Activated T-helper 1 cell treated with anti-CD3 and anti-CD28 coated beads, Interleukin-12 subunit alpha, Interleukin-12 subunit beta, Interleukin-2, Interleukin-4 antibody, amounts not matched to agents 30 ng/mL and 10 ng/mL and 1 ng/mL, durations not matched to agents 14 hours and 24 hours and 36 hours (primary cell): ENCODE measurements at places on chromosomes 11 and 22. TPM values are rescaled to one million over a fixed set of nuclear protein-coding genes. Genes with fewer than 3 reads are reported as not detected.

POTEH gene
- total RNA-seq: not detected in 2 replicates

GRCh38 chr11:47398011-47398410, 10.4 kb upstream of the SLC39A13 start:
- no peak for DNase-seq
- peaks cover 22% of the 10 kb centered on the region for H3K4me1 ChIP-seq

GRCh38 chr11:101870510-101870909, 44.3 kb upstream of the CEP126 start:
- no peak overlapping the region for H3K27ac ChIP-seq
- H3K4me3 ChIP-seq: no peak overlapping the region
- H3K4me1 ChIP-seq: no peaks in the 10 kb centered on the region
- DNase-seq: no peak

DNA sequence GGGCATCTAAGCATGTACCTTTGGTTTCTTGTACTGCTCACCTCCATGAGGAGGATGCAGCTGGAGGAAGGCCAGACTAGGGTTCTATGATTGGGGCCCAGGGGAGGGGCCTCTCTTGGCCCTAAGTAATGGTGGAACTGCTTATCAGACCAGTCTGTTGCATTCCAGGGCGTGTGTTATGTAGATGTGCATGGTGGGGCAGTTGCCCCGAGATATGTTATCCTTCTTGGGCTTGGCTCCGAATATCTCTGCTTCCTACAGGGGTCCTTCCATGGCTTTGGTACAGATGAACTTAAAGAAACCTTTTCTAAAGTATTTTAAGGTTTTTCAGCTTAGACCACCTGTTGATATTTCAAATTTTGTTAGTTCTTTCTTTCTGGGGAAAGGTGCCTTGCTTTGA, 126.0 kb downstream of the SWAP70 start:
- no peaks in the 10 kb centered on the region for H3K4me1 ChIP-seq
- peaks cover under 1% of the 10 kb centered on the region for H3K36me3 ChIP-seq
- no peak overlapping the region for H3K27ac ChIP-seq
- H3K4me3 ChIP-seq: no peak overlapping the region

DNA sequence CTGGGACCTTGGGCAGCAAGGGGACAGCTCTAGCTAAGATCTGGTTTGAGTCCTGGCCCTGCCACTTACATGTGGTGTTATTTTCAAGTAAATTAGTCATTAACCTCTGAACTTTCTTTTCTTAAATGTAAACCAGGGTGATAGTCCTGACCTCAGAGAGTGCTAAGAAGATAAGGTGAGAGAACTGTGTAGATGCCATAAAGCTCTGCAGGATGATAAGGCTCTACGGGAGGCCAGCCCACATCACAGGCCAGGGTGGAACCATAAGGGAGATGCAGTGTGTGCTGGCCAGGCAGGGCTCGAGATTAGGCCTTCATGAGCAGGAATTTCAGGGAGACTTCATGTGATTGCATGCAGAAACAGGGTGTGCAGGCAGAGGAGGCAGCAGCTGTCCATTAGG, 24.2 kb downstream of the NECTIN1 start:
- H3K27me3 ChIP-seq: peaks cover 24% of the 10 kb centered on the region
- H3K4me1 ChIP-seq: no peaks in the 10 kb centered on the region
- no peak overlapping the region for H3K4me3 ChIP-seq
- no peaks in the 10 kb centered on the region for H3K36me3 ChIP-seq

GRCh38 chr11:7536100-7536499, 22.3 kb downstream of the PPFIBP2 start:
- H3K36me3 ChIP-seq: no peaks in the 10 kb centered on the region
- H3K4me1 ChIP-seq: peaks cover 30% of the 10 kb centered on the region
- no peak for DNase-seq
- H3K4me3 ChIP-seq: no peak overlapping the region
- no peak overlapping the region for H3K27ac ChIP-seq

GRCh38 chr11:111305162-111305802, 6.9 kb downstream of the POU2AF3 start:
- peaks cover 55% of the 10 kb centered on the region for H3K27me3 ChIP-seq
- no peak overlapping the region for H3K27ac ChIP-seq
- no peaks in the 10 kb centered on the region for H3K4me1 ChIP-seq
- H3K4me3 ChIP-seq: no peak overlapping the region

- peaks cover 8% of the 10 kb centered on the region for H3K36me3 ChIP-seq
- no peak overlapping the region for H3K27ac ChIP-seq
- H3K27me3 ChIP-seq: no peaks in the 10 kb centered on the region
Measured at GRCh38 chr22:38284042-38284402, 11.2 kb upstream of the TMEM184B start.

GRCh38 chr22:33853200-33854097, 66.8 kb downstream of the LARGE1 start:
- no peaks in the 10 kb centered on the region for H3K36me3 ChIP-seq
- peak overlapping the region; percentile 66 for H3K4me3 ChIP-seq
- H3K4me1 ChIP-seq: peaks cover 5% of the 10 kb centered on the region
- no peak for DNase-seq

GRCh38 chr11:69354545-69354897, 60.6 kb downstream of the MYEOV start:
- H3K4me1 ChIP-seq: peaks cover 10% of the 10 kb centered on the region
- peaks cover 1% of the 10 kb centered on the region for H3K27me3 ChIP-seq
- no peaks in the 10 kb centered on the region for H3K36me3 ChIP-seq
- H3K4me3 ChIP-seq: no peak overlapping the region
- H3K27ac ChIP-seq: no peak overlapping the region

DNA sequence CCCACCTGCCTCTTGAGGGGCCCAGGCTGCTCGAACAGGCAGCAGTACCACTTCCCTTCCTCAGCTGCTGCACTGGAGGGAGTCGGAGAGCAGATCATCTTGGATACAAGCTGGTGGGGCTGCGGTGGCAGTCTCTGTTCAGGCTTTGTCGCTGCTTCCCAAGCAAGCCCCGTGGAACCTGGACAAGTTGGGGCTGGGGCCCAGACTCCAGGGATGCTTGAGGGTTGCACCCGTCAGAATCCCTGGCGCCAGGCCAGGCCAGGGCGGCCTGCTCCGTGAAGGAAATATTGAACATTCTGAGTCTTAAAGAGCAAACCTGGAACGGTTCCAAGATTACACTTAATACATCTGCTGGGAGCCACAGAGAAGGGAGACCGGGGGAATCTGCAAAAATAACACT, 310.1 kb upstream of the SORL1-AS1 start:
- no peak overlapping the region for H3K27ac ChIP-seq
- DNase-seq: no peak
- no peaks in the 10 kb centered on the region for H3K4me1 ChIP-seq
- no peaks in the 10 kb centered on the region for H3K36me3 ChIP-seq
- H3K4me3 ChIP-seq: no peak overlapping the region
- H3K27me3 ChIP-seq: no peaks in the 10 kb centered on the region

- H3K27me3 ChIP-seq: peaks cover 10% of the 10 kb centered on the region
- no peaks in the 10 kb centered on the region for H3K36me3 ChIP-seq
- no peak for DNase-seq
- H3K4me3 ChIP-seq: no peak overlapping the region
- H3K4me1 ChIP-seq: no peaks in the 10 kb centered on the region
Measured at GRCh38 chr11:75219869-75220268, 20.7 kb upstream of the TPBGL start.

DNA sequence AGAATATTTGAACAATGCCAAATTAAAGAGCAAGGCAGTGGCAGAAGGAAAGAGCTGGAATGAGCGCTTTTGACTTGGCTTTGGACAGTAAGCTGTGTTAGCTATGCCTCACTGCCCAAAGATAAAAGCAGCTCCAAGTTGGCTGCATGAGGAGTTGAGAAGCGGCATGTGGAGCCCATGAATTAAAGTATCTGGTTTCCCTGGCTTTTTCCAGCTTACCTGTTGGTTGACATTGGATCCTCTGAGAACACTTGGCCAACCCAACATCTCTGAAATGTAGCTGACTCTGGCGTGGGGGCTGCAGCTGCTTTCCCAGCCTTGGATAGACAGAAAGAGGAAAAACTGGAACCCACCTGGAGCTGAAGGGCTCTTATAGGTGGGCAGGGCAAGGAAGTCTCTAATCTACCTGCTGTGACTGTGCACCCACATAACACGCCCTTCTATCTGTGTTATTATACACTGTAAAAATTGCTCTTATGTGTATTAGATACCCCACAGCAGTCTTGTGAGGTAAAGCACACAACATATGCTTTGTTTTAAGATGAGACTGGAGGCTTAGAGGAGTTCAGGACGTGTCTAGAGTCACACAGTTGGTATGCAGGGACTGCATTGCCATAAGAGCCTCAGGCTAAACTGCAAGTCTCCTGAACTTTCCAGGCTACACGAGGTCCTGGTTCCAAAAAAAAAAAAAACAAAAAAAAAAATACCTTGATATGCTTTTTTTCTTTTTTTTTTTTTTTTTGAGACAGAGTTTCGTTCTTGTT, 5.8 kb downstream of the UBASH3B start:
- no peak overlapping the region for H3K27ac ChIP-seq
- peaks cover 4% of the 10 kb centered on the region for H3K4me1 ChIP-seq
- peaks cover 38% of the 10 kb centered on the region for H3K27me3 ChIP-seq

DNA sequence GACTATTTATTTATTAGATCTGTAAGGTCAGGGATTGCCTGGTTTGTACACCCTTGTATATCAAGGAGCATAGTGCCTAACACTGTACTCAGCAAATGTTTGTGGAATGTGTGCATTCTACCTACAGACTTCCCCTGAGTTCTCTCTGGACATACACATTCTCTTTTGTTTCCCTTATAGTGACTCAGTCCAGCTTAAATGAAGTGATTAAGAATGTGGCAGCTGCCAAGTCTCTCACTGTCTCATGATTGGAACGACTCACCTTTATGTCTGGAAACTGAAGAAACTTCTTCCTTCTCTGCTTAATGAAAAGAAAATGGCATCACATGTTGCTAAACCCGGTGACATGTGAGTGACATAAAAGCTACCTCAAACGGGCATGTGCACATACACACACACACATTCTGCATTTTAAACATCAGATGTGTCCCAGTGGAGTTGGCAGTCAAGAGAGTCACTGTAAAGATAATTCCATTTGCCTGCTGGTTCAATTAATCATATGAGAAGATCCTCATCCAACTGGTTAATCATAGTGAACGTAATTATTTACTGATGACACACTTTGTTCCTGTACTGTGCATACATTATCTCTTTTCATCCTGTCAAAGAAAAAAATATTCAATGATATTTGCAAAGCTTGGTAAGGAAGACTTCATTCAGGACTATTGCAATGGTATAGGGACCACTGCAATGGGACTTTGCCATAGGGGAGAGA, 42.8 kb downstream of the GLYAT start:
- no peak for DNase-seq
- no peak overlapping the region for H3K4me3 ChIP-seq
- H3K27ac ChIP-seq: no peak overlapping the region

DNA sequence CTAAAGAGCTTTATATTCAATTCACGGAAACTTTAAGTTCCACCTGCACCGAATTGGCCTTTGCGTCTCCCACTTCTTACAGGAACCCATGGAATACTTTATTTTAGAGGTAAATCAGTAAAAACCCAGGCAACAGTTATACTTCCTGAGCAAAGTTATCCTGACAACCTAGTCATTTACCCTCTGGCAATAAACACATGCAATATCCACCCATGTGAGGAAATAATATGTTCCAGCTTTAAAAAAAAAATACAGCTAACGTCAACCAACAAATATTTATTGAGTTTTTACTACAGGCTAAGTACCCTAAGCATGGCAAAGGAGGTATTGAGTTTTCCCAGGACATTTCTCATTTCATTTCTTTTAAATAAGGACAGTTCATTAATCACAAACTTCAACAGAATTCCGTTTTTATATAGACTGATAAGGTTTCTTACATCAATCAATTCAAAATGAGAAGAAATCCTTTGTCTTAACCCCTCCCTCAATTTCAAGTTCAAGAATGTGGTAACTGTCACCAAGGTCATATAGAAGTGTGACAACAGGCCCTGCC, 38.3 kb upstream of the CCDC34 start:
- no peak overlapping the region for H3K4me3 ChIP-seq
- no peak overlapping the region for H3K27ac ChIP-seq
- H3K36me3 ChIP-seq: no peaks in the 10 kb centered on the region
- no peaks in the 10 kb centered on the region for H3K4me1 ChIP-seq
- H3K27me3 ChIP-seq: peaks cover 3% of the 10 kb centered on the region
- no peak for DNase-seq

DNA sequence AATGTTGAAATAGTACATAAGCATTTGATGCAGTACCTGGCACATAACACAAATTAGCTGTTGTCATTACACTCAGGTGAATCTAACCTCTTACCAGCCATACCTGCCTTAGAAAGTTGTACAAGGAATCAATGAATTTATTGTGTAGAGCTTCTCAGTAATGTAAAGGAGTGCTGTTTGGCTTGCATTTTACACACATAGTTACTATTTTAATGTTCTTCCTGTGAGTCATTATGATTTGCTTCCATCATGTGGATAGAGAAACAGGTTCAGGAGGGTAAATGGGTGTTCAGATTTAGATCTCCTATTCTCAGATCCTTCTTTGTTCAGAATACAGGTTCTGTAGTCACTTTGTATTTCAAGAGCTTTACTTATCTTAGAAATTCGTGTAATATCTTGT, 27.6 kb upstream of the RCE1 start:
- no peaks in the 10 kb centered on the region for H3K4me1 ChIP-seq
- no peaks in the 10 kb centered on the region for H3K36me3 ChIP-seq
- no peak overlapping the region for H3K4me3 ChIP-seq
- no peaks in the 10 kb centered on the region for H3K27me3 ChIP-seq
- DNase-seq: no peak

DNA sequence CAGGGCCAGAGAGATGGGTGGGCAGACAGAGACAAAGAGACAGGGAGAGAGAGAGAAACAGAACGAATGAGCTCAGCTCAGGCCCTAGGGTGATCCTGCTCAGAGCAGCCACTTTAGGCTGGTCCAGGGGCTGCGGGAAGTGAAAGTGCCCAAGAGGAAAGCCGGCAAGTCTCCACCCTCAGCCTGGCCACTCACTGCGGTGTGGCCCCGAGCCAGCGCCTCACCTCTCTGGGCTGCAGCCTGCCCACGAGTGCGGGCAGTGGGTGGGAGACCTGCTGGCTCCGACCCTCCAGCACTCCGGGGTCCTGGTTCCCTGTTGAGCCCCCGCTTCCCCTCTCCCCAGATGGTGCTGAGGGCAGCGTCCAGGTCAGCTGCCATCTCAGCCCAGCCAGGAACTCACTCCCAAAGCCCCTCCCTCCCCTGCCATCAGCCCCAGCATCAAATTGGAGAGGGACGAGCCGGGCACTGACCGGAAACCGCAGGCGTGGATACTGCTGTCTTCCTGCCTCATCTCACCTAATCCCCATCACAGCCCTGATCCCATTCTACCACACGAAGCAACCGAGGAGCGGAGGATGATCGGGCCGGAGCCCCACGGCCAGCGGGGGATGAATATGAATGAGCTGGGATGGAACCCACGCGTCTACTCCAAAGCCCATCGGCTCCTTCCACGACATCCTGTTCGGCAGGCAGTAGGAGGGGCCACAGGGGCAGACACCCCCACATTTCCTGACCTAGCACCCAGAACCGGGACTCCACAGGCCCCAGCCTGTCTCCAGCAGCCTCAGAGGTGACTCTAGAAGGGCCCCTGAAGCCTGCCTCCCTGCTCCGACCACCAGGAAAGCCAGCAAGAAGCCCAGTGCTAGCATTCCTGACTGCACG, 16.9 kb downstream of the ELFN2 start:
- no peak for DNase-seq
- peak overlapping the region; percentile 21 for H3K27ac ChIP-seq
- peaks cover 25% of the 10 kb centered on the region for H3K27me3 ChIP-seq
- no peaks in the 10 kb centered on the region for H3K36me3 ChIP-seq
